H1 (cell line): ENCODE measurements at places on chromosomes 4 and X.

- DNase-seq: no peak
- no peak overlapping the region for H3K27ac ChIP-seq
- H3K27me3 ChIP-seq: no peaks in the 10 kb centered on the region
- peaks cover 65% of the 10 kb centered on the region for H3K36me3 ChIP-seq
- no peaks in the 10 kb centered on the region for H3K4me1 ChIP-seq
Measured at GRCh38 chr4:103137446-103137827, 37.8 kb upstream of the BDH2 start.

DNA sequence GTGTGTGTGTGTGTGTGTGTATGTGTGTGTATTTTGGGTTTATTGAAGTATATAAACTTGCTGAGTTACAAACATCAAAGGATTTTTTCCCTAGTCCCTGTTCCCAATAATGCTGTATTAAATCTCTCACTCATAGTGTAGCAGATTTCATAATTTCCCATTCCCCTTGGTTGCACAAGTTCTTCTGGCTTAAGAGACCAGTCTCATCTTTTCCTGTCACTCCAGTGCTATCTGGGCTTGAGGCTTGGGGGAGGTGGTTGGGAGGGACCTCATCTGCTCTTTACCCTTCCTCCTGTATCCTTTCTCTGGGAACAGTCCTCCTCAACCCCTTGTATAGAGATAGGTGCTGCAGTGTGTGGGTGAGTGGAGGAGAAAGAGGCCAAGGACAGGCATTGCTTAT, 285.4 kb upstream of the BOD1L1 start:
- no peaks in the 10 kb centered on the region for H3K36me3 ChIP-seq
- H3K4me3 ChIP-seq: no peak overlapping the region
- H3K27me3 ChIP-seq: no peaks in the 10 kb centered on the region

DNA sequence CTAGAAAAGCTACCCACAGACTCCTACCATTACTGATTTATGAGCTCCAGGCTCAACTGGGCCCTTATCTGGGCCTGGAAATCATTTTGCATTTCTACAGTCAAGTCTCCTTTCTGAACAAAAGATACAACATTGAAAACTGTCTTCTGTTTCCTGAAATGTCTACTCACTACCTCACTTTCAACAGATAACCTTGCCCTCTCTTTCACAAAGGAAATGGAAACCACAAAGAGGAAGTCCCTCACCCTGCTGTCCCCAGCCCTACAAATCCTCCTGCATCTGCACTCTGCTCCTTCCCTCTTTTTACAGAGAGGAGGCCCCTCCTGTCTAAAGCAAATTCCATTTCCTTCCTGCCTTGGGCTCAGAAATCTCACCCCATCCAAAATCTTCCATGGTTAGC, 24.8 kb upstream of the CYBB start:
- H3K27me3 ChIP-seq: no peaks in the 10 kb centered on the region
- H3K27ac ChIP-seq: no peak overlapping the region
- H3K4me3 ChIP-seq: no peak overlapping the region
- no peaks in the 10 kb centered on the region for H3K4me1 ChIP-seq

DNA sequence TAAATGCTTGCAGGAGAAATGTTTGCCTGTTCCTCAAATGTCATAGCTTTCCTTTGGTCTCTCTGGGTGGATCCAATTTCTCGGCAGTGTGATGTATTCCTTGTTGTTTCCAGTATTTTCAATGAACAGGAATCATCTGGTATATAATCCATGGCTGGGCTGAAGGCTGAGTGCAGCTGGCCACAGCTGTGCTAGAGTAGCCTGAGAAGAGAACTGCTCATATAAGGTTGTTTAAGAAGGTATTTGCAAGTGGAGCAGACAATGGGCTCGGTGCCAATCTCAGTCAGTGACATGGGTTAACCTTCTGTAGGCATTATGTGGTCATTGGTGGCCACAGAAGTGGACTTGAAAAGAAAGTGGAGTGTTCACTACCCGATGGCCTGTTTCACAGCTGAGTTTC, 390.3 kb downstream of the SPRY1 start:
- peaks cover 1% of the 10 kb centered on the region for H3K27me3 ChIP-seq
- H3K4me3 ChIP-seq: no peak overlapping the region
- H3K27ac ChIP-seq: no peak overlapping the region

DNA sequence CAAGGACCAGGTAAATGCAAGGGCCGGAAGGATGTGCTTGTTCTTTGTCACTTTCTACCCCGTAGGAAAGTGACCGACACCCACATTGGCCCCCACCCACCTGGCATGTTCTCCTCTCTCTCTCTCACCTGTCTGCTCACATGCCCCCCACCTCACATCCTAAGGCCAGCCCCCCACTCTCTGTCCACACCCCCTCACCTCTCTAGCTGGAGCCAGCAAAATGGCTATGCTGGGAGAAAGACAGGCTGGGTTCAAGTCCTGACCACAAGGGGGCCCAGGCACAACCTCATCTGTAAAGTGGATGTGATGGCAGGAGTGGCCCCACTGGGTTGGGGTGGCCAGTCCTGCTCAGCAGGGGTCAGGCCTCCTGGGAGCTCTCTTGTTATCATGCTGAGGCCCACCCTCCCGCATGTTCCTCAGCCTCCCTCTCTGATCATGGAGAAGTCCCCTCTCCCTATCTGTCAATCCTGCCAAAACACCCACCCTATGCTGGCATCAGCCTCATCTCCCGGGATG, 1.7 kb upstream of the PPP2R2C start:
- DNase-seq: no peak
- no peak overlapping the region for H3K4me3 ChIP-seq
- no peak overlapping the region for H3K27ac ChIP-seq
- H3K27me3 ChIP-seq: peaks cover 43% of the 10 kb centered on the region
- H3K4me1 ChIP-seq: peaks cover 16% of the 10 kb centered on the region
- H3K36me3 ChIP-seq: no peaks in the 10 kb centered on the region

DNA sequence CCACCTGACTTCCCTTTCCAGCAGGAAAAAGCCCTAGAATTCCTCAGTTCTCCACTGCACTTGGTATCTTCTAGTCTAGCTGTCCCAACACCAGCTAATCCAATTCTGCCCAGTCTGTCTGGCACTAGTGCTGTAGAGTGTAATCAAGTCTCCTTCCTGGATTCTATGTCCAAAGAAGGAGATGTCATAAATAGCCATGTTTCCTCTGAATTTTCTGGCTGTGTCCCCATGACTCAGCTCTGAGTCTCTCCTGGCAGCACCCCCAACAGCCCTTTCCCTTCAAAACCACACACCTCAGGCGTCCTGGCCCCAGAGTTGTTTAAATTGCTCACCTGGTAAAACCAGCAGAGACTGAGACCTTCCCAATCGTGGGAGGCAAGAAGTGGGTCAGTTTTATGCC, 197.2 kb downstream of the GRXCR1 start:
- H3K27me3 ChIP-seq: no peaks in the 10 kb centered on the region
- no peak overlapping the region for H3K4me3 ChIP-seq
- no peak for DNase-seq
- H3K4me1 ChIP-seq: no peaks in the 10 kb centered on the region
- H3K27ac ChIP-seq: no peak overlapping the region
- no peaks in the 10 kb centered on the region for H3K36me3 ChIP-seq

- H3K4me1 ChIP-seq: no peaks in the 10 kb centered on the region
- no peak overlapping the region for H3K27ac ChIP-seq
- no peaks in the 10 kb centered on the region for H3K27me3 ChIP-seq
- no peak for DNase-seq
- no peak overlapping the region for H3K4me3 ChIP-seq
- H3K36me3 ChIP-seq: no peaks in the 10 kb centered on the region
Measured at GRCh38 chr4:26094076-26094475, 180.1 kb downstream of the SMIM20 start.

- peaks cover 20% of the 10 kb centered on the region for H3K4me1 ChIP-seq
- peak overlapping the region; percentile 43 for H3K4me3 ChIP-seq
- DNase-seq: no peak
- H3K36me3 ChIP-seq: no peaks in the 10 kb centered on the region
Measured at GRCh38 chrX:40104630-40104984, 6.8 kb upstream of the BCOR start.
